ENCODE measurements at places on chromosomes 11 and 22.

DNA sequence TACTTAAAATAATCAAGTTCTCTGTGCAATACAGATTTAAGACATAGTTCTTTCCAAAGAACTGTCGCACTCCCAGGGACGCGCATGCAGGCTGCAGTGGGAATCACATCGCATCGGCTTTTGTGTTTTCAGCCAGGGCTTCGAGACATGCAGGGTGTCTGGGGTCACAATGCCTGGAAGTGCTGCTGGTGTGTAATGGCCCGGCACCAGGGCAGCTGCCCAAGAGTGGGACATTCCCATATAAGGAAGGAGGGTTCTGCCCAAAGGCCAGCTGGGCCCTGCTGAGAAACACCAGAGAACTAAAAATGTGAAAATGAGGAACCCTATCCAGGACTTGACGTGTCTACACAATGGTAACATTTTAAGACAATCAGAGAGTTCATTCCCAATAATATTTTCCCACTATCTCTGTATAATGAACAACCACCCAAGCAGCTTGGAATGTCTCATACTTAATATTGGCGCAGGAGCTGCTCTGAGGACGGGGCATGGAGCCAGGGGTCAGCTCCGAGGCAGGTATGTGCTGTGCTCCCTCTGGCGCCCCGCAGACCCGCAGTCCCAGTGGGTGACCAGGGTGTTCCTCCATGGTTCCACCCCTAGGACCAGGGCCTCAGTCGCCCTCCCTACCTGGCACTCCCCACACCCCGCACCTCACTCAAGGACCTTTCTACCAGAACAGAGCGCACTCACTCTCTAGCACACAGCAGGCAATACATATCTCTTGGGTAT, 11.3 kb downstream of the MCAT start:
- H3K4me1 ChIP-seq, result peaks cover 8% of the 10 kb centered on the region
- H3K27me3 ChIP-seq, result no peaks in the 10 kb centered on the region
- peaks cover 17% of the 10 kb centered on the region for H3K36me3 ChIP-seq

DNA sequence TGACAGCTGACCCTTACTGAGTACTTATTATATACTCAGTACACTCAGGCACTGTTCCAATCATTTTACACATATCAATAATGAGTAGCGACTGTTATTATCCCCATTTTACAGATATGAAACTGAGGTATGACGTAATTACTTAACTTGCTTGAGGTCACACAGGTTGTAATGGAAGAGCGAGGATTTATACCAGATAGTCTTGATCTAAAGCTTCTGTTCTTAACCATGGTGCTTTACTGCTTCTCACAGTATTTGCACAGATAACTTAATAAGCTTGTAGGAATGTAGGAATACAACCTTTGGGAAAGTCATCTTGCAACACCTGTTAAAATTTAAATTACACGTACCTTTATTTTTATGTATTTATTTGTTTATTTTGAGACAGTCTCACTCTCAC, 31.7 kb upstream of the TMEM135 start:
- H3K36me3 ChIP-seq, result no peaks in the 10 kb centered on the region
- H3K27me3 ChIP-seq, result peaks cover 4% of the 10 kb centered on the region
- no peak overlapping the region for H3K4me3 ChIP-seq
- DNase-seq, result no peak
- H3K27ac ChIP-seq, result no peak overlapping the region

DNA sequence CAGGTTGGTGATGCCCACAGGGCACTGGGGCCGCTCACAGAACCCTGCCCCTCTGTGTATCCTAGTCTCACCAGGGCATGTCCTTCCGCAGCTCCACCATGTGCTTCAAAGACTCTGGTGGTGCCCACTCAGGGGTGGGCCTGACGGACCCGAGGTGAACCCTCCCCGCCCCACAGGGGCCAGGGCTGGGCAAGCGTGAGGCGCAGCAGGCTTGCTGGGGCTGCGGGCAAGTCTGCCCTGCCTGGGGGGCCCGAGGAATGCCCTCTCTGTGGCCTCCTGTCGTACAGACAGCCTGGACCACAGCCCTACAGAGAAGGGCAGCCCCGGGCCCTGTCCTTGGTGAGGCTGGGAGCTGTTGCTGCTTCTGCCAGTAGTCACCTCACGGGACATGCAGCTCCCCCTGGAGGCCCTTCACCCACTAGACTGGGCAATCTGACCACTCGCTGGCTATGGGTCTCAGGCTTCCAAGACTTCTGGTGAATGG, 40.2 kb downstream of the TBX1 start:
- H3K4me1 ChIP-seq, result no peaks in the 10 kb centered on the region
- H3K4me3 ChIP-seq, result no peak overlapping the region
- no peaks in the 10 kb centered on the region for H3K36me3 ChIP-seq

DNA sequence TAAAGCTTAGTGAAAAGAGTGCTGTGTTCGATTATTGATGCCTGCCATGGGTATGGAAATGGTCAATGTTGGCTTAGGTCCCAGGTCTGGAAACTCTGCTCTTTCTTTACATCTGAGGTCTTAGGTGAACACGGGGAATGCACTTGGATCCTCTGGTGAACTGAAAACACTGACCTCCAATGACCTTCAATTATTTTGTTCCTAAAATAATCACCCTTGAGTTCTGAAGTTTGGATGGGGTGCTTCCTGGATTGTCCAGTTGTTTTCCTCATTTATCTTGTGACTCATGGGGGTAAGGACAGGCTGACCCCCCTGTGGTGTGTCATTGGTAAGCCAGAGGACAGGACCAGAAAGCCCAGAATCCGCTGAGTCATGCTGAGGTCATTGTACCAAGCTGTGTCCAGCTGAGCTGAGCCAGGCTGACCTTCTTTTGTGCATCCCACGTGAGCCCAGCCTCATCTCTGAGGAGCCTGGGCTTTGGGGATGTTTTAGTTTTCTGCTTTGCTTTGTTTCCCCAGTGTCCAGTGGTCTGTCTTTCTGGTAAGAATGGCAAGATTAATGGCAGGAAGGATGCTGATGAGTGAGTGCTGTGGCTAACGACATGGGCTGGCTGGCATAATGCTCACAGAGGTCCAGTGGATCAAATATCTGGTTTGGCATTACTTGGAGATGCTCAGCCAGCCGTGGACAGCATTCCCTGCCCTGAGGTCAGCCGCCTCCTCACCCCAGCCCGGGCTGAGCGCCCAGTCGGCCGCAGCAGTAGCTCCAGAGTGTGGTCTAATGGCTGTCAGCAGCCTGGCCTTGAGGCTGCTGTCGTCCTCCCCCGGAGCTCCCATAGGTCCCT, 35.6 kb downstream of the AMPD3 start:
- H3K4me1 ChIP-seq, result peaks cover 11% of the 10 kb centered on the region
- H3K27ac ChIP-seq, result no peak overlapping the region
- no peak overlapping the region for H3K4me3 ChIP-seq
- peaks cover 52% of the 10 kb centered on the region for H3K36me3 ChIP-seq
- no peaks in the 10 kb centered on the region for H3K27me3 ChIP-seq

- H3K36me3 ChIP-seq, result no peaks in the 10 kb centered on the region
- no peak overlapping the region for H3K4me3 ChIP-seq
- DNase-seq, result peak; percentile 23
- peaks cover 11% of the 10 kb centered on the region for H3K4me1 ChIP-seq
These were observed 626 bp upstream of the F2 start for GRCh38 chr11:46718155-46719019.

GRCh38 chr11:351411-351810, 17.9 kb upstream of the B4GALNT4 start:
- H3K27me3 ChIP-seq, result peaks cover 41% of the 10 kb centered on the region
- no peak for DNase-seq
- H3K4me3 ChIP-seq, result no peak overlapping the region
- H3K4me1 ChIP-seq, result peaks cover 48% of the 10 kb centered on the region

DNA sequence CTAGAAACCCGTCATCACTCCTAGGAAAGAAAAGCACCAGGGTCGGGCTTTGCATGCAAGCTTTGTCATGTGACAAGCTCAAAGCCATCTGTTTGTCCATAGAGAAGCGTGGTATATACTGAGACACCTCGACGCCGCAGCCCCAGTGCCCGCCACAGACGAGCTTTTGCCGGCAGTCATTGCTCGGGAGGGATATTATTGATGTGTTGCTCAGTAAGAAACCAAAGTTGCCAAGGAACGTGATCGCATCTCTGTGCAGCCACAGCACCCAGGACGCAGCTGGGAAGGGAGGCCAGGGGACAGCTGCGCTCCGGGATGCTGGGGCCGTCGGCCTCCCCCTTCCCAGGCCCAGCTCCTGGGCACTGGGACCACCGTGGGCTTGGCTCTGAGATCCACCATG, 89.5 kb upstream of the KCNQ1OT1 start:
- DNase-seq, result peak; percentile 15
- H3K4me3 ChIP-seq, result no peak overlapping the region
- H3K4me1 ChIP-seq, result peaks cover 3% of the 10 kb centered on the region
- H3K27me3 ChIP-seq, result peaks cover 20% of the 10 kb centered on the region

DNA sequence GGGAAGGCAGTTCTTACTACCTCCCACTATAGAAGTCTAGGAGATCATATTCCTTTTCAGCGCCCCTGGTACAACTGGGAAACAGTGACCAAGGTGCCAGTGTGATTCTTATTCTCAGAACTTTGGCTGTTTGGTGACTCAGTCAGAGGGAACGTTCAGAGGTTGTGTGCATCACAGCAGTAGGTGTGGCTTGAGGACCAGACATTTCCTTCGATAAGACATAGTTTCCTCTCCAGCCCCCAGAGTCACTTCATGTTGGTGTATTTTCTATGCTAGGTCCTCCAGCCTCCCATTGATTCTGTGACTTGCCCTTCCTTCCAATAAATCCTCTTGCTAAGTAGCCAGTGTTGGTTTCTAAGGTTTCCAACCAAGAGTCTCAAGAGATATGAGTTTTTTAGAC, 171.9 kb upstream of the MPPED2 start:
- H3K27me3 ChIP-seq, result no peaks in the 10 kb centered on the region
- no peaks in the 10 kb centered on the region for H3K4me1 ChIP-seq
- H3K27ac ChIP-seq, result no peak overlapping the region
- no peak for DNase-seq

- no peak for DNase-seq
- H3K27ac ChIP-seq, result no peak overlapping the region
- H3K4me1 ChIP-seq, result no peaks in the 10 kb centered on the region
- H3K4me3 ChIP-seq, result no peak overlapping the region
- no peaks in the 10 kb centered on the region for H3K36me3 ChIP-seq
These were observed 13.9 kb downstream of the DUSP8 start for GRCh38 chr11:1557904-1558774.

DNA sequence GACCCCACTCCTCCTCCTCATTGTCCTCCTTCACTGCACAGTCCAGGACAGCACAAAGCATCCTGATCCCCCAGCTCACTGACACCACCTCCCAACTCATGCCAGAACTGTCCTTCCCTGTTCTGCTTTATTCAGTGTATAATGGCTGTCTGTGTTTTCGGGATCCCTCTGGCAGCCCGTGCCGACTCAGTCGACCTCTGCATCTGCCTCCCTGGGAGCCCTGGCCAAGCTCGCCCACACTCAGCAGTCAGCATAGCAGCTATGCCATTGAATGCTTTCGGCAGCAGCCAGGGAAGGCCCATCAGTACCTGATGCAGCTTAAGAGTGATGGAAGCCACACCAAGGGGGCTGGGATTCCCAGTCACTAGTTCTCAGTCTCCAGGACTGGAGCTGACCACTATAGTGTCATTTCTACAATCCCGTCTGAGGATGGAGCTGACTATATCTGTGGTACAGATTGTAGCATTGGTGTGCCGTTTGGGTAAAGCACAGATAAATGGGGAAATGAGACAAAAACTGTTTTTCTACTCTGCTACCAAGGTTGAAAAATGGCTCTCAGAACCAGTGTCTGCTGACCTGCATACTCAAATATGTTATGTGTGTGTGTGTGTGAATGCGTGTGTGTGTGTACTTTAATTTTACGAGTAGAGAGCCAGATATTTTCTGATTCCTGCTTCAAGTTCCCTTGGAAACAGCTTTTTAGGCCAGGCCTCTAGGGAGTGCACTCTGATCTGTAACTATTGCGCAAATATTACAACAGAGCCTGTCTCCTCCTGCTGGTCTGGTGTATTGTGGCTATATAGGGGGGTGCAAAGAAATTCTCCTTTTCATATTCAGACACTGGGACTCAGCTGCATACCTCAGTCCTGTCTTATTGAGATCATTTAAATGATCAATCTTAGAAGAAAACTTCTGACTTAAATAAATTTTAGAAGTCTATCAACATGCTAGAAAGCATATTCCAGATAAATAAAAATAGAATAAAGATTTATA, 78.8 kb upstream of the TOP3B start:
- no peak overlapping the region for H3K27ac ChIP-seq
- no peaks in the 10 kb centered on the region for H3K36me3 ChIP-seq
- DNase-seq, result no peak
- H3K4me3 ChIP-seq, result no peak overlapping the region
- H3K4me1 ChIP-seq, result no peaks in the 10 kb centered on the region

GRCh38 chr11:64056213-64056785, 20.6 kb downstream of the FLRT1 start:
- no peak overlapping the region for H3K27ac ChIP-seq
- DNase-seq, result no peak
- peaks cover 6% of the 10 kb centered on the region for H3K4me1 ChIP-seq
- H3K4me3 ChIP-seq, result no peak overlapping the region
- no peaks in the 10 kb centered on the region for H3K36me3 ChIP-seq
- peaks cover 30% of the 10 kb centered on the region for H3K27me3 ChIP-seq

DNA sequence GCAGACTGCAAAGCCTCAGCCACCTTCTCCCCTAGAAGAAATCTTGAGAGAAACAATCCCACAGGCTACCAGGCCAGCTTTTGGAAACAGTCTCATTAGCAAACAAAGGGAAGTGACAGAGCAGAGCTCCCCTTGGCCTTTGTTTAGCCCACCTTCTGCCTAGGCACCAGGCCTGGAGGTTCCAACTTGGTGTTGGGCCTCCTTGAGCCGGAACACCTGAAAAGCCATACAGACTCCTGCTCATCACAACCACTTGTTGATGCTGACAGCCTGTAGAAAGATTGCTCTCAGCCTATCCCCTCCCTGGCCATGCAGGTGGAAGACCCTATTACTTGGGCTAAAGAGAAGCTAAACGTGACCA, 26.6 kb downstream of the KCNQ1OT1 start:
- no peak for DNase-seq
- H3K36me3 ChIP-seq, result no peaks in the 10 kb centered on the region
- H3K27me3 ChIP-seq, result no peaks in the 10 kb centered on the region
- no peak overlapping the region for H3K4me3 ChIP-seq
- no peaks in the 10 kb centered on the region for H3K4me1 ChIP-seq

DNA sequence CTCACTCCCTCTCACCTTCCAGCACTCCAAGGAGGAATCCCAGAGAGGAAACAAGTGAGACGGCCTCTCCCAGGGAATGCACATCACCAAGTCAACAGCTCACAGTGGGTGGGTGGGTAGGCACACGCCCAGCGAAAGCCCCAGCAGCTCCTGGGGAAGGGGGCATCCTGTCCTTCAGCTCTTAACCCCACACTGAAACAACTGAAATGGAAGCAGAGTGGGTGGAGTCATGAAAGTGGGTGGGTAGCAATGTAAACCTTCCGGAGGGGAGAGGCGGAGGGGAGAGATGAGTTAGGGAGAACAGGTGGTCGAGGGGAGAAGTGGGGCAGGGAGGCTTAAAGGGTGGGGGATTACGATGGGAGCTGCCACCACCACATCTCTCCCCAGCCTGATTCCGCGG, 5.4 kb downstream of the MCHR1 start:
- DNase-seq, result peak; percentile 50
- peaks cover 35% of the 10 kb centered on the region for H3K27me3 ChIP-seq
- H3K4me3 ChIP-seq, result peak overlapping the region; percentile 70
- H3K36me3 ChIP-seq, result no peaks in the 10 kb centered on the region
